ENCODE measurements at places on chromosomes 5 and 9.

DNA sequence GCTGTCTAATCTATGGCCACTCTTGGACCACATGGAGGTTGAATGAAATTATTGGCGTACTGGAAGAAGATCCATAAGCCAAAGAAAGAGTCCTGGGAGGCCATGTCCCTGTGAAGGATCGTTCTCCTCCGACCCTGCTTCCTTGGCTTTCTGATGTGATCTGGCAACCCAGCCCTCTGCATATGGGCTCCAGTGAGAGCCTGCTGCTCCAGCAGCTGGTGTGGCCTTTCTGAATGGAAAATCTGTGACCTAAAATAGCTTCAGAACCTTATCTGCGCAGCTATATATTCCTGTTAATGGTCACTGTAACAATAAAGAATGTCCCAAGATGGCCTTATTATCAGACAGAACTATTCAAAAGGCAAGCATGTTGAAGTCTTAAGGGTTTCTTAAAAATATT lies 40.2 kb upstream of the PHF2 start:
- no peak for DNase-seq

- no peak for DNase-seq
Measured at GRCh38 chr5:134127988-134128647, 13.6 kb downstream of the TCF7 start.

GRCh38 chr5:159034083-159034824 lies 65.5 kb downstream of the EBF1 start:
- no peak for DNase-seq

DNA sequence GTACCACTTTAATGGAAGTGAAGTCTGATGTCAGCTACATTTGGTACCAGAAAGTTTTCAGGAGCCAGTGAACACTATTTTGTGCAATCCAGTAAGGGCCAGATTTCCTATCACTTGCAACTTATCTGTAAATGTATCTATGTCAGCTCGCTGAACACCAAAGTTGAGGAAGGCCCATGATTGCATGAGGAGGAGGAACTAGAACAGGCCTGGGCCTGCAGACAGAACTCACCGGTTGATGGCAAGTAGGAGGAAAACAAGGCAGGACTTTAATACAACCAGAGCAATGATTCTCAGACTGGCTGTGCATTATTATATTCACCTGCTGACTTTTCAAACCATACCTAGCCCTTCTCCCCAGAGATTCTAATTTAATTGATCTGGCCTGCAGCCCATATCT lies 540.2 kb downstream of the CETN3 start:
- DNase-seq, result no peak

- DNase-seq, result no peak
Measured at GRCh38 chr5:176371621-176372539, 6.6 kb downstream of the ARL10 start.

GRCh38 chr5:37936091-37936490 lies 96.2 kb upstream of the GDNF start:
- no peak for DNase-seq

DNA sequence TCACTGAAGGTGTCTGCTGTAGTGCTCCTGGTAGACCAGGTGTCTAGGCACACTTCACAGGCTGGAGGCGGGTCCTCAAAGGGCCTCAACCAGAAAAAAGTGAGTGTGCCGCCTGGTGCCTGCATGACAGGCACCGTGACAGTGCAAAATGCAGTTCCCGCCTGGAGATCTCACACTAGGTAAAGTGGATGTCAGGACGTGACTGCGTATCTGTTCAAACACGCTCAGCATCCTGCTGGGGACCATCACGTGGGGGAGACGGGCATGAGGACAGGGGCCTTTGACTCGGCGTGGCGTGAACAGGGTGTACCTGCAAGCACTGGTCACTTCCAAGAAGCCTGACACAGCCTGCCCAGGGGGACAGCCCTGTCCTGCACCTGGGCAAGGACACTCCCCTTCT lies 32.3 kb upstream of the NTNG2 start:
- no peak for DNase-seq

- DNase-seq, result no peak
Measured at GRCh38 chr5:134592141-134592746, 40.4 kb downstream of the SAR1B start.

DNA sequence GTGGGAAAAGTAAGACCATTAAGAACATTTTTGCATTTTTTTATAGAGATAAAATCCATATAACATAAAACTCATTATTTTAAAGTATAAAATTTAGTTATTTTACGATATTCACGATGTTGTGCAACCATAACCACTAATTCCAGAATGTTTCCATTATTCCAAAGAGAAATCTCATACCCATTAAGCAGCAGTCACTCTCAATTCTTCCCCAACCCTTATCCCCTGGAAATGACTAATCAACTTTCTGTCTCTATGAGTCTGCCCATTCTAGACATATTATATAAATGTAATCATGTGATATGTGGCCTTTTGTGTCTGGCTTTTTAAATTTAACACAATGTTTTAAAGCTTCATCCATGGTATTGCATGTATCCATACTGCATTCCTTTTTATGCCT lies 115.6 kb upstream of the ADAMTSL1 start:
- DNase-seq, result no peak

- no peak for DNase-seq
Measured at GRCh38 chr9:75161116-75161857, 73.0 kb downstream of the OSTF1 start.

- DNase-seq, result no peak
Measured at GRCh38 chr5:87121304-87122150, 146.2 kb upstream of the RASA1 start.

GRCh38 chr9:78788101-78788500 lies 491.2 kb downstream of the PSAT1 start:
- no peak for DNase-seq

DNA sequence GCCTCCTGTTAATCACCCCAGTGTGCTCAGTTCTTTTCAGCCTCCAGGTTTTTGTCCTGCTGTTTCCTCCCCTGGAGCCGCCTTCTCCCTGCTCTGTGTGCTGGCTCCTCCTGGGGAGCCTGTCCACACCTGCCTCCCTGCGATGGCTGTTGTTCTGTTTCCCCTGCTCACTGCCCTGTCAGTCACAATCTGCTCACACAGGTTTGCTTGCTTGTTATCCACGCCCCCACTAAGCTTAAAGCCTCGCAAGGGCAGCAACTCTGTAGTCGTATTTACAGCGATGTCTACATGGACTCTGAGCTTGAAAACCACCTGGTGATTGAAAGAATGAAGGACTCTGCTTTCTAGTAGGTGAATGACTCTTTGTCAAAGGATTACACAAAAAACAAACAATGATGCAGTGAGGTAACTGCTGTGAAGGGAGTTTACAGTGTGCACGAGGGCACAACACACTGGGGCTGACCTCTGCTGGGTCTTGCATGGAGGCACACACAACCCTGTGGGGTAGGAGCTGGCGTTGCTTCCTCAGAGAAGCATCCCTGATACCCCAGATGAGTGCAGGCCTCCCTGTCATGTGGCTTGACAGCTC lies 39.6 kb upstream of the TEX48 start:
- DNase-seq, result peak; percentile 75

- DNase-seq, result peak; percentile 40
Measured at GRCh38 chr9:97382099-97382718, 29.7 kb upstream of the TDRD7 start.

DNA sequence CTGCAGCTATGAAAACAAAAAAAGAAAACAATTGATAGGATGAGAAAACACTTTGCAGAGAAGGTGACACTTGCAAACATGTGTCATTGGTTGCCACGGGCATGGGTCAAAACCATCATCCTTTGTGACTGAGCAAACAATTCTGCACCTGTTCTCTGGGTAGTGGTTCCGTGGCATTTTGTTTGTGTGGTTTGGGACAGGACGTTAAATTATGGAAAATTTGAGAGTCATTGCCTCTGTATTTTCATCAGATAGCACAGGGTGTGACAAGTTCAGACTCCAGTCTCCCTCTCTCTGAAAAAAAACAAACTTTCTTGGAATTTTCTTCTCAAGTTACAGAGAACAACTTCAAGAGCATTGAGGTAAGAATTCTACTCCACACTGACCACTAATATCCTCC lies 113.4 kb upstream of the HMHB1 start:
- DNase-seq, result no peak

DNA sequence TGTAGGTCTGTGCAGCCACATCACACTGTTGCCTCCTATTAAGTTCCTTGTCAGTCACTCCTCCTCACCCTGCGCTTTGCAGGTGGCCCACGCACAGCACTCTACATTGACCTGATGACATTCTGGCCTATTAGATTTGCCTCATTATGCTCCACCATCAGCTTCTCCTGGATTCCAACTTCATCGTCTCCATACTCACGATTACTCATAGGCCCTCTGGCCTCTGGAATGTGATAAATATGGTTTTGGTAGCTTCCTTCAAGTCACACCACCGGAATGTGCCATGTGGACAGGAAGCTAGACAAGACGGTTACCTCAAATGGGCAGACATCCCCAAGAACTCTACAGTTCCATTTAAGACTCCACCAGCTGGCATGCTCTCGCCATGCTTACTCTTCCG lies 158.0 kb upstream of the LHFPL2 start:
- no peak for DNase-seq

GRCh38 chr9:113465599-113466140 lies 2.1 kb downstream of the RGS3 start:
- DNase-seq, result peak; percentile 51

- no peak for DNase-seq
Measured at GRCh38 chr9:96758845-96759673, 18.8 kb downstream of the ZNF510 start.

DNA sequence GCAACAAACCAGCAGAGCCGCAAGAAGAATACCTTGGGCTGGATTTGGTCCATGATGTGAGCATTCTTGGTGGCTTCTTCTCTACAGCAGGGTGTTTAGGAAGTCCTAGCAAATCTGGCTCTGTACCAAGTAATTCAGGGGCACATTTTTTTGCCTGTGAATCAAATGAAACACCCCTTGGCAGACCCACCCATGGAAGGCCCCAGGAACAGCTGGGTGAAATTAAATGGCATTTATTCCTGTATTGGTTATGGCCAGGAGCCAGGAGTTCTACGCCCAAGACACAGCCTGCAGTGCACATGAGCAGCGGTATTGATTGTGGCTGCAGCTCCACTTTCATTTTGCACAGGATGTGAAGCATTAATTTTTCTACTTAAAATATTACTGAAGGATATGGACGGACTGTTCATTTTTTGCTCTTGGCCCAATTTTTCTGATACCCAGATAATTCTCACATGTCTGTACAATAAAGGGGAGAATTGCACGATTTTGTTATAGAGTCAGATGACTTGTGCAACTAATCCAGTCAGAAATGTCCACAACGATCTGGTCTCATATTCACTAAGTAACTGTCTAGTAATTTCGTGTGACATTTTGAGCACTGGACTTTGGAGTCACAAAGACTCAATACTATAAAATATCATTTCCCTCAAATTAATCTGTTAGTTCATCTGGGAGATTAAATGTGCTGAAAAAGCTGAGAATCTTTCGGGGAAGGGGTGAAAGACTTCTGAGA lies 120.7 kb upstream of the APC start:
- no peak for DNase-seq

- DNase-seq, result no peak
Measured at GRCh38 chr5:40653221-40654022, 26.3 kb upstream of the PTGER4 start.

DNA sequence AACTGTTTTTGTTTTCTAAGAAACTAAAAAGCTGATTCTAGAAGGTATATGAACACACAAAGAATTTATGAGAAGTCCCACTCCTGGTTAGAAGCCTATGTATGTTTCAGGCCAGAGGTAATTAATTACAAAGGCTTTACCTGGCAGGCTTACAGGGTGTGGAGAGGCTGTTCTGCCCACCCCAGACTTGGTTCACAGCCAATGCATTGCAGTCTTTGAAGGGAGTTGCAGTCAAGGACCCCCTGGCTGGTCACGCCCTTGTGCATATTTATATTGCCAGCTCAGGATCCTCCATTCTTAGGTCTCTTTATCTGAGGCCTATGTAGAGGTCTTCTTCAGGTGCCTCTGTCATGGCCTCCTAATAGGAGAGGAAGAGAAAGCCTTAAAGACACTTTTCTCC lies 13.6 kb upstream of the PRSS3 start:
- no peak for DNase-seq

GRCh38 chr9:87701931-87702421 lies 23.9 kb upstream of the CTSL start:
- DNase-seq, result no peak

GRCh38 chr5:59187857-59188256 lies 605.0 kb downstream of the RAB3C start:
- DNase-seq, result no peak

- DNase-seq, result no peak
Measured at GRCh38 chr9:70259512-70259802, 679 bp downstream of the SMC5 start.

DNA sequence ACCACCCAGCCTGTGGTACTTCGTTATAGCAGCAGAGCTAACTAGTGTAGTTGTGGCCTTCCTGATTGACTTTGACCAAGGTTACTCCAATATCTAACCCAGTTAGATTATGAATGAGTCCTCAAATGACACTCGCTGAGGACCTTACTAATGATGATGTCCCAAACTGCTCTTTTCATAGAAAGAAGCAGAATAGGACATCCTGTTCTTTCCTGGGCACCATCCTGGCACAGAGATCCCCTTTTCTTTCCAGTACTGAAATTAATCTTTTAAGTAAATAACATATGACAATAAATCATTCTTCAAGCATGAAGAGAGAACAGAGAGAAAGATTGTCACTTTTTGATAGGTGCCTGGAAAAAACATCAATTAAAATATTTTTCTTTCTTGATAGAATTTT lies 26.7 kb upstream of the SPINK14 start:
- no peak for DNase-seq

- no peak for DNase-seq
Measured at GRCh38 chr5:107155707-107156106, 515.0 kb downstream of the EFNA5 start.

GRCh38 chr9:89173072-89173471 lies 5.5 kb downstream of the SHC3 start:
- no peak for DNase-seq

DNA sequence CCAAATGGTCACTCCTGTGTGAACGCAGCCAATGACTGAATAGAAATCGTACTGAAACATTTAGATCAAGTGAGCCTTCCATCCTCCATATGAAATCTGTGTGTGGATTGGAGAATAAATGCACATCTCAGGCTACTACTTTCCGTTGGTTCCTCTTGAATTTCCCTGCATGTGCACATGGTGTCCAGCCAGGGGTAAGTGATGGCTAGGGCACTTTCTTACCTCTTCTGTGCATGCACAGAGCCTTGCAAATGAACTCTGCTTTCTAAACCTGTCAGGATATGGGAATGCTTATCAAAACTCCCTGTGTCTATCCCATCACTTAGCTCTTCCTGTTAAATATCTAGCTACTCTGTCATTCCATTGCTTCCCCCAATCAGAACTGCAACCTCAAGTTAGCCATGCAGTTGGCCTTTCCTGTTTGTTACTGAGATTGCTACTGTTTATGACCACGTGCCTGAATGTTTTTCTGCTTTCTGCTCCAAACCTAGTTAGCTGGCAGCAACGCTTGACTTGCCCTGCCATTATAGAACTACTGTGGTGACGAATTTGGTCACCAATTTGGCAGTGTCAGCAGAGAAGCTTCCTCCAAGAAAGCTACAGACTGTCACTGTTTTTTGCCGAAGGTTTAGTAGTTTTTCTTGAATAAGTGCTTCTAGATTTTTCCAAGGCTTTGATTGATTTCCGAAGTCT lies 661.6 kb downstream of the LRRC70 start:
- no peak for DNase-seq
